ENCODE measurements at places on chromosomes 4 and X.

- no peak for DNase-seq
Measured at GRCh38 chrX:24760363-24761000, 66.8 kb downstream of the POLA1 start.

DNA sequence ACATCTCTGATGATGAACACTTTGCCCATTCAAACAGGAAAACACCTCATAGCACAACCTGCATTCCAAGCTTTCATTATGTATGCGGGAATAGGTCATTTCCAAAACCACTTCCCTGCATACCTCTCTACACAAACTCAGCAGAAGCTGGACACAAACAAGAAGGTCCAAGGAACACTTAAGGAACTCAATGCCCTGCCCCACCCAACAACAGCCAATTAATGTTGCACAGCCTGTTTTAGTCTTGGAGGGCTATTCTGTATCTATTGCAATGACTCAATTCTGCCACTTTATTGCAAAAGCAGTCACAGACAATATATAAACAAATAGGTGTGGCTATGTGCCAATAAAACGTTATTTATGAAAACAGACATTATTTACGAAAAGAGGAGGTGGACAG lies 16.7 kb downstream of the OPHN1 start:
- no peak for DNase-seq

DNA sequence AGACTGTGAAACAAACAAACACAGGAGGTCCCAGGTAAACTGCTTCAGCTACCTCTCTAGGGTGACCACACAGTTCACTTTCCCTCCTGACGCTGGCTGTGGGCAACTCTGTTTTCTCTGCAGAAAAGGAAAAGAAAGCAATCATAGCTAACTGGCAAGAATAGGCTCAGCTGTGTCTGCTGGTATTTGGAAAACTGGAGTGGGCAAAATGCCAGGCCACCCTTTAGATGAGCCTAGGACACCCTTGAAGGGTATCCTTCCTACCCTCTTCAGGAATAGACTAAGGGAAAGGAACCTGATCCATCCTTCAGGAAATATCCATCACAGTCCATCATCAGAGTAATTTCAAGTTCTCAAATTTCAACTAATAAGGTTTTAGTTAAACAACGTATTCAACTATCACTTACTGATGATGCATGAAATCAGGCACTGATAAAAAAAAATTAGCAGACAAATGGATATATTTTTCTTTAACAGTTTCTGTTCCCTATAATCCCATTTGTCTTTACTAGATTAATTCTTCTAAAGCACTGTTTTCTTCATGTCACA lies 60.9 kb downstream of the CAMK2D start:
- DNase-seq = no peak

- no peak for DNase-seq
Measured at GRCh38 chrX:125108921-125109320, 210.8 kb upstream of the TEX13C start.

GRCh38 chr4:113971706-113972360 lies 7.6 kb downstream of the ARSJ start:
- DNase-seq = no peak

Data from tibial artery (tissue), 4 donors.